ENCODE measurements at places on chromosomes 7 and 10.

DNA sequence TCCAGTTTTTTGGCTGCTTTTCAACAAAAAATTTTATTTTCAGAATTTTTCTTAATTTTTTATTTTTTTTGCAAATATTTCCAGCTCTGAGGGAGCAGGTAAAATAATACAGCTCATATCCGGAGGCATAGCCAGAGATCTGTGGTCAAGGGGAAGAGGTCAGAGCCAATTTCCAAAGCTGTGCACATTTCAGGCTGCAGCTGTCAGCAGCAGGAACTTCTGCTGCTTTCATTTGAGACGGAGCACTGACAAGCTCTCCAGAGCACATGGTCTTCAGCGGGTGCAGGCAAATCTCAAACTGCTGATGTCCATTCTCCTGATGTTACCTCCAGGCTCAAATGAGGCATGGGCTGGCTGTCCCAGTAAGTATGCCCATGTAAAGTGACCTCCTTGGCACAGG, 31.1 kb downstream of the SLC26A4 start:
- DNase-seq = no peak

DNA sequence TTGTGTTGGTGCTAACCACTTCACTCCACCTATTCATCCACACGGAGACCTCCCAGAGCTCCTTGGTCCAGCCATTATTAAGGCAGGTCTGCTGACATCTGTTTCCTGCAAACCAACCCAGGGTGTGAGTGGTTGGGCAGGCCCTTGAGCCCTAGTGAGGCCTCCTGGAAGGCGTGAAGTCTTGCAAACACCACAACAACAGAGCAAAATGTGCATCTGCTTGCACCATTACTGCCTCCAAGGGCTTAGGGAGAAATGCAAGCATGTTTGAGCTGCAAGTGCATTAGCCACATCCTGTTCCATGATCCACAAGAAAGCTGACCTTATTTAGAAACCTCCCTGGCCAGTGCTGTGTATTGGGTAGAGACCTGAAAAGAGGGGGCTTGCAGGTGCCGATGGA, 325.5 kb downstream of the GRID1 start:
- no peak for DNase-seq

DNA sequence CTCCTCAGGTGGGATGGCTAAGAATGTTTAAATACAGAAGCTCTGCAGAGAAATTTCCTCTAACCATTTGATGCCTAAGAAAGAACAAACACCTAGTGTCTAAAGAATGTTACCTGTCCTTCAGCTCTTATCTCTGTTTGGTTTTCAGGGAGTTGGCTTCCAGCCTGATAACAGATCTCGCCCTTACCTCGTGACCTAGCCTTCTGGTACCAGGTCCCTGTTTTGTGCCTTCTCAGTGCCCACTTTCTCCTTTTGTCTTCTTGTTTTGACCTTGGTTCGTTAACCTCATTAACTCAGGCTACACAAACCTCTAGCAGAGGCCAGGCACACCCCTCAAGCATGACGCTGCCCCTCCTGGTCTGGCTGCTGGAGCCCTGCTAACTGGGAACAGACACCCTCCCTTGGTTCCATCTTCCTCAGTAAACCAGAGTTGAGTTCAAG, 16.1 kb upstream of the RAB11FIP2 start:
- no peak for DNase-seq

DNA sequence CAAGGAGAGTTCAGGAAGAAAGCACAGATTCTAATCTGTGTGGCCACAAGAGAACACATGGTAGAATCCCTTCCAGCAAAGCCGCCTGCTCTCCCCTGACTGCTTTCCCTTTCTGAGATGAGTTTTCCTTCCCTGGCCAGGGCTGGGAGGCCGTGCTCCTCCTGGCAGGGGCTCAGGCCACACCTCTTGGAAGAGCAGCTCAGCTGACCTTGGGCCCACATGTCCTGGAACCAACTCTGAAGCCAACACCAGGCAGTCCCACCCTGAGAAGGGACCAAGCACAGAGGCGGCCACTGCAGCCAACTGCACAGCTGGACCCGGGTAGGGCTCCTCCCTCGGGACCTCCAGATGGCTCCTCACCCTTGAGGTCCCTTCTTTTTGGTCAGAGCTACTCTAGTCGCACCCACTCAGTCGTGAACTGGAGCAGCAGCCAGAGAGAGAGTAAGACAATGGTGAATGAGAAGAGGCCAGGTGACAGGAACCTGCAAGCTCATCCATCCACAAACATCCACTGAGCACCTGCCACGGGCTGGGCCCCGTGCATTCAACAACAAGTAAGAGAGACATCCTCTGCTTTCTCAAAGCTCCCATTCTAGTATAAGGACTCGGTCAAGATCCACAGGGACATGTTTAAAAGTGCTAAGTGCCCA, 40.3 kb downstream of the FAM53B start:
- no peak for DNase-seq

GRCh38 chr10:42836771-42837468, 54.3 kb downstream of the BMS1 start:
- no peak for DNase-seq

DNA sequence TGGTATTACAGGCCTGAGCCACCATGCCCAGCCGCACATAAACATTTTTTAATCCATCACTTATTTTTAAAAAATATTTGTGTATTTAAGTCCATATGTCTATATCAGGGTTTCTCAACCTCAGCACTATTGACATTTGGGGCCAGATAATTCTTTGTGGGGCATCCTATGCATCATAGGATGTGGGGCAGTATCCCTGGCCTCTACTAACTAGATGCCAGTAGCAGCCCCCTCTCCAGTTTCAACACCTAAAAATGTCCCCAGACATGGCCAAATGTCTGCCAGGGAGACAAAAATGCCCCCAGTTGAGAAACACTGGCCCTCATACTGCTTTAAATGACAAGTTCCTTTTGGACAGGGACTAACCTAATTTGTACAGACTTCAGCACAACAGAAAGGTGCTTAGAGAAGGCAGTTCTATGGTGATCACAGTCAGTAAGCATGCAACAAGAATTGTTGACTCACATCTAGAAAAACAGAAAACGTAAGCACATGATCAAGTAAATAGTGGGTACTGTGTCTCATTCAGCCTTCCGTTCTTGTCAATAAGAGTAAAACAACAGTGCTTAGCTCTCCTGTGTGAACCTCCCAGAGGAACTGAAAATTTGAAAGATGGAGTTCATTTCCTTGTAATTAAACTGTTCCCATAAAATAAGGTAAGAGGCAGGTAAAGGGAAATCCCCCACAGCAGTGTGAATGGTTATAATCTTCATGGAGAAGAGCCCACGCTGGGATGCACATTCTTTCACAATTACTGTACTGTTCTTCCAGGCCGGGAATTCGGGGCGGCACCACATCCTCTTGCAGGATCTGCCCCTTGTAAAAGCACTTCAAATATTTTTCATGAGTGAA, 17.3 kb upstream of the ADRB1 start:
- no peak for DNase-seq

GRCh38 chr10:84256510-84257342, 11.9 kb downstream of the RGR start:
- no peak for DNase-seq

DNA sequence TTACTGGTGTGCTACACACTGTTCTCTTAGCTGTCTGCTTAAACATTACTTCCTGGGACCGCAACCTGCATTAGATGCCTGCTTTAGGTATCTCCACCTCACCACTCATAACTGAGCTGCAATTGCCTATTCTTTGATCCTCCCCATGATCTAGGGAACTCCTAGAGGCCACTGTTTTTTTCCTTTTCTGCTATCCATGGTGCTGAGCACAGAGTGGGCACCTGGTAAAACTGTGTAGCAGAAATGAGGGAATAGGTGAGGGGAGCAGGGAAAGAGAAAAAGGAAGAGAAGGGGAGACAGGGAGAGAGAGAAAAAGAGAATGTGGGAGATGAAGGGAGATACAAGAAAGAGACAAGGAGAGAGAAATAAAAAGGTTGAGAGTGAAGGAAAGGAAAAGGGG, 434.9 kb downstream of the ADRA2A start:
- no peak for DNase-seq

- no peak for DNase-seq
Measured at GRCh38 chr10:27240212-27241009, at the start of gene ACBD5. Gene ACBD5 (minus strand): TSS chr10:27240797. CDS start chr10:27240688, 109 bp downstream.

GRCh38 chr10:133471300-133472109, 17.8 kb downstream of the SCART1 start:
- DNase-seq = no peak

- DNase-seq = no peak
Measured at GRCh38 chr7:20541608-20542349, 73.7 kb upstream of the ABCB5 start.

Data from stimulated activated CD4-positive, alpha-beta T cell treated with anti-CD3 and anti-CD28 coated beads, Interleukin-2, amount 100 ng/mL, for 4 hours (primary cell).